ENCODE measurements at places on chromosomes 6 and 20.

DNA sequence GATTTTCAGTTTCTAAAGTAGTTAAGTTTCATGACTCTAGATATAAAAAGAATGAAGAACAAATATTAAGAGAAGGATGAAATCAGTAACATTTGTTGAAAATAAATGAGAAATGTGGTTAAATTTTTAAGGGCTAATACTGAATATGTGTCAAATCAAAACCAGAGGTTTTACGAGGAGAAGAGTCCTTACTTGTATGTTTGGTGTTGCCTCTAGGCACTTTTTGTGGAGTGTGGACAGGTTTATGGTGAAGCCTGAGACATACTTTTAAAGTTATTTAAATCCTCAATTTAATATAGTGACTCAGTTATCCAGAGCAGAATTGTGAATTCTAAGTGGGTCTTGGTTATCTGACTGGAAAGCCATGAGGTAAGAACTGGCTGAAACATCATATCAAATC is 68.7 kb downstream of the COL19A1 start:
- no peak for DNase-seq

DNA sequence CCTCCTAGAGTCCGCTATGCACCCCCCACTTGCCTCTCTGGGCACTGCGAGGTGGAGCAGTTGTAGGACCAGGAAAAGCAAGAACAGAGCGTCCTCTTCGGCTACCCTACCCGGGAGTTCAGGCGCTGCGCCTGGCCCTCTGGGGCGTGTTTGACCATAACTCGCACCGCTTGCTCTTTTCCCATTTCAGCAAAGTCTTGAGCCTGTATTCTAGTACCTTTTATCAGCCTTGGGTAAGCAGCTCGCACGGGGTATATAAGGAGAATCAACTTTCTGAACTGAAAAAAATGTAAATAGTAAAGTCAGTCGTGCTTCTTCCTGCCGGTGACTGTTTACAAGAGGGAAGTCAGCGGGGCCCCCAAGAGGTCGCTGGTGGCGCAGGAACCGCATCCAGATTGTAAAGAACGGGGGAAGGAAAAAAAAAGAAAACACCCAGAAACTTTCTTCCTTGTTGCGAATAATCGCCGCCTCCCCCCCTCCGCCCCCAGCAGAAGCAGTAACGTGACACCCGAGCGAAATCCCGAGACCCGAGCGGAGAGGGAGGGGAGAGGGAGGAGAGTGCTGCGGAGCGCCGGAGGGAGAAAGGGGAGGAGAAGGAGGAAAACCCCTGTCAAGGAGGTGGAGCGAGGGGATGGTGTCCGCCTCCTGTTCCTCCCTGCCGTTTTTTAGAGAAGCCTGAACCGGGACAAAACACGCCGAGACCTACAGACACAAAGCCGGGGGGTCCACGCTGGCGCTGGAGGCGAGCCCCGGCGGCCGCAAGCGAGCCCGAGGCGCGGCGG is at the start of gene UST:
Gene UST, plus strand, starts transcription at position 668 of the 782 bp plus-strand sequence. CDS start 401 bp downstream, outside the sequence.
- peak; percentile 64 for DNase-seq

DNA sequence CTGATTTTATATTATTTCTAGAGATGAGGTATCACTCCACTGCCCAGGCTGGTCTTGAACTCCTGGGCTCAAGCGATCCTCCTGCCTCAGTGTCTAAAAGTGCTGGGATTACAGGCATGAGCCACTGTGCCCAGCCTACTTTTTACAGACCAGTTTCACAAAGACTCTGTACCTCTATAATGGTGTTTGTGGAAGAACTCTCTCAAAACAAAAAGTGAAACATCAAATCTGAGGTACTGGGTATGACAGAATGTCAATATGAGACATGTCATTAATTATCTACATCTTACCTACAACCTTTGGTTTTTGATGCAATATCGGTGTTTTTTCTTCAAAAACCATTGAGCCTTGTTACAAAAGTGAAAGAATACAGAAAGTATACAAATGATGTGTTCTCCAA is 49.4 kb upstream of the MCM9 start:
- DNase-seq: no peak

- DNase-seq: no peak
Observed at GRCh38 chr6:158259136-158259535, 53.1 kb upstream of the TULP4 start.

DNA sequence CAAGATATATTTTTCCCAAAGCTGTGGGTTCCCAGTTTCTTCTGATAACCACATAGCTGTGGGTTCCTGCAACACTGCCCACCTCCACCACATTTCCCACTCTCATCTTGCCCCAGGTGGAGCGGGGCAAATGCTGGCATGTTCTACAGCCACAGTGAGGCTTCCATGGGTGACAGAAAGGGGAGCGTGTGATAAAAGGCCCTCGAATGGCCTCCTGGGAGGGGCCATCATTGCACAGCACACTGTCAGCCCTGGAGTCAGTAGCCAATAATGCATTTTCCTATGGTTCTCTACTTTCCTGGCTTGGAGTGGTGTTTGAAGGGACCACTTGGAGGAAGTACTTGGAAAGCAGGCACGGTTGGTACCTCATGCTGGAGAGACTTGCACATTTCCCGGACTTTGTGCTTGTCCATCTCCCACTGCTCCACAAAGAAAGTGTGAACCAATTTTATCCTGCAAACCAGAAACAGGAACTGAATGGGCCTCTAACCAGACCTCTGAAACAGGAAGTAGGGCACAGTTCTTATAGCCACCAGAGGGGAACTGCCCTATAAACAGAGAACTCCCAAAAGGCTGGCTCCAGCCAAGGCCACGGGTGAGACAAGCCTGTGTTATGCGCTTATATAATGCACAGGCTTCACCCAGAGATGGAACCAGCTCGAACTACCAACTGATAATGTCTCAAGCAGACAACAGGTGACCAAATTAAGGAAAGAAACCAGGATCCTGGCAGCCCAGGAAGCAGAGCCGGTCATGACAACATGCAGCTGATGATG is 8.6 kb downstream of the MAP3K5 start:
- no peak for DNase-seq

DNA sequence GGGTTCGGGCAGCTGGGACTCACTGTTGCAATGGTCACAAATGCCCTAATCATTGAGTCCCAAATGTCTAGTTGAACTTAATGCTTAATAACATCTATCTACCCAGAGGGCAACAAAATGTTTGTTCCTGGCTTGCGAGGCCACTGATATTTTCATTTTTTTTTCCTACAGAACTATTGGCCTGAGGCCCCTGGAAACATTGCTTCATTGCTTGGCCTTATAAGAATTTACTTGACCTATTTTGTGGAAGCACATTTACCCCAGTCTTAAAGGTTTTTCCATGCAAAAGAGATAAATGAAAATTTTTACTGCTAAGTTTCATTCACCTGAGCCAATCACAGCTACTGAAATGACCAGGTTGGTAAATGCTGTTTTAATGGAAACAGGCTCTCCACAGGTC is 133.1 kb upstream of the RIPOR2 start:
- DNase-seq: no peak

- no peak for DNase-seq
Observed at GRCh38 chr20:10637563-10637962, 36.2 kb downstream of the JAG1 start.

- DNase-seq: peak; percentile 41
Observed at GRCh38 chr20:57672164-57672563, 37.7 kb downstream of the PMEPA1 start.

GRCh38 chr6:19845266-19846041 is 8.3 kb downstream of the ID4 start:
- DNase-seq: no peak

- no peak for DNase-seq
Observed at GRCh38 chr6:118171852-118172251, 264.8 kb downstream of the SLC35F1 start.

All from CD4-positive, alpha-beta T cell (primary cell).